ENCODE measurements at places on chromosomes 12 and 14.
A peak's percentile ranks its signal among the peaks of the same experiment; 100 is the strongest.

DNA sequence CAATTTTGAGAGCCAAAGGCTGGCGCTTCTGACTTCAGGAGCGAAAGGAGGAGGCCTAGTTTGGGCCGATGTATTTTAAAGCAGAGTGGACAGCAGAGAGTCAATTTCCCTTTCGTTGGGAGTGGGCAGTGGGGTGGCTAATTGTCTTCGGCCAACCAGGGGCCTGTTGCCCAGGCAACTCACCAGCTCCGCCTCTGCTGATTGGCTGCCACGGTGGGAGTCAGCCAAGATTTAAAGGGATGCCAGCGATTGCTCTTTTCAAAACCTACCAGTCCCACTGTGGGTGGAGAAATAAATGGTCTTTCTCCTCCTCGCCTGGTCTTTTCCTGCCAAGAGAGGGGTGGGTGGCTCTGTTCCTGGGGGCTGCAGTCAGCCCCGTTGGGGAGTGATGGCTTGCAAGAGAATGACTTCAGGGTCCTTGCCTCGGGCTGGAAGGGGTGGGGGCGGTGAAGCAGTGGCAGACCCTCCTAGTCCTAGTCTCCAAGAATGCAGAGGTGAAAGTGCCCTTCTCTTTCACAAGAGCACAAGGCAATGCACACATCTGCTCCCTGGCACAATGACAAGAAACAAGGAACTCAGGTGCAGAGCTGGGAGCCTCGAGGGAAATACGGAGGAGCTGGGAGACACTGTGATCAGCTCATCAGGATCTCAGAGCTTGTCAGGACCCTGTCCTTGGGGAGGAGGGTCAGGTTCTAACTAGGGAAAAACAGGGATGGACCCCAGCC is 37.7 kb downstream of the RASAL1 start:
- DNase-seq = no peak

DNA sequence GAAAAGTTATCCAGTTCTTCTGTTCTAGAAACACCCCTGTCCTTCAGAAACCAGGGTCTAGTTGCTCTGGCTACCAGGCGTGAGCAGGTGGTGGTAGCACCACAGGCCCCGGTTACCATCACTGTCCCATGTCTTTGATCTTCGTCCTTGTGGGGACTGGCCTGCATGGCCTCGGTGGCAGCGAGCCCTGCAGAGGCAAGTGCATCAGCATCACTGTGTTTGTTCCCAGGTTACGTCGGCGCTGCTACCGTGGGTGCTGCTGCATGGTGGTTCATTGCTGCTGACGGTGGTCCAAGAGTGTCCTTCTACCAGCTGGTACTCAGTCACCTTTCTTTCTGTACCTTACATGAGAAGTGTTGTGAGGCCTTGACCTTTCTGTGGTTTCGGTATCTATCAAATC is 58.9 kb downstream of the ANAPC7 start:
- no peak for DNase-seq

DNA sequence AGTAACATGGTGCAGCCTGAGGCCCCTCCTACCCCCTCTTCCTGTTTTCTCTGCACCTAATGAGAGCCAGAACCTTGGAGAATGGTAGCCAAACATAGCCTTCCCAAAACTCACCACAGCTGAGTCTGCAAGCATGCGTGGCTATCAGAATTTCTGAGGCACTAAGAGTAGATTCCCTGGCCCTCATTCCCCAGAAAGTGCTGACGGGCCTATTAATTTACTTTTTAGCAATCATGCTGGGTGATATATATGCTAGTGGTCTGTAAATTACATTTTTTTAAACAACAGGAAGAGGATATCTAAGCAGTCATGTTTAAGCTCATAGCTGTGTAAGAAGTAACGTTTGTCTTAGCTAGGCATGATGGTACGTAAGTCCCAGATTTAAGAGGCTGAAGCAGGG is 30.4 kb downstream of the KANSL2 start:
- DNase-seq = no peak

DNA sequence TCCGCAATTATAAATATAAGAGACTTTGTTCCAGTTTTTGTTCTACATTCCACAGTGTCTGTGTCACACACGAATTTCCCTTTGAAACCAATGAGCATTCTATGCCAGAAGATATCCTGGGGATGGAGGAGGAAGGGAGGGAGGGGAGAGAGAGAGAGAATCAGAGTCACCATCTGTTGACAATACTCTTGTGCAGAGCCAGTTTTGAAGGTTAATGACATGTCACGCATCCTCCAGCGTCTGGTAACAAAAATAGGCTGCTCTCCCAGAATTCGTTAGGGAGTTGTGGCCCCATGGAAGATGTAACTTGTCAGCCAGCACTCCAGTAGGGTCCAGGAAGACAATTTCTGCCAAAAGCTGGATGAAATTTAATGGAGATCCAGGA is 213.5 kb upstream of the KRR1 start:
- peak; percentile 96 for DNase-seq

DNA sequence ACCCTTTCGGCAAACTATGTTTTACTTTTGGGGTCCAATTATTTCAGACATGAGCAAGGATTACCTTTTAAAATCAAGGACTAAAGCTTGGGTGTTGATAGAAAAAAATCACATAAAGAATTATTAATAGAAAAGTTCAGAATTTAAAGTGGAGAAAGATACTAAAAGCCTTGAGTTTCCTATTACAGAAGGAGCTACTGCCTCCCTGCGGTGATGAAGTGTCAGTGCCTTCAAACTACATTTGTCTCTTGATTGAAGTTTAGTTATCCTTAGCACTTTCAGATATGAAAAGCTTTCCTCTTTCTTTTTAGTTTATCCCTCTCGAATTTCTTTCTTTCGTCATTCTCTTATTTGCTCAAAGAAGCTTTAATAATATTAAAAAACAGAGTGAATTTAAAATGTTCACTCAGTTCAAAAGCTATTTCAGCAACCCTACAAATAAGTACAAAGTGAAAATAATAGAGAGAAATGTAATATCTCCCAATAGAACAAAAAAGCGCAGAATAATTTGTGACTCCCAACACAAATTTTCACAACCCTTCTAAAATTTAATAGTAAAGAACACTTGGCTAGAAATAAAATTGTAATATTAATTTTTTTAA is 87.6 kb downstream of the SEC23A start:
- peak; percentile 21 for DNase-seq

- DNase-seq = no peak
These were observed 17.3 kb upstream of the TIGAR start for GRCh38 chr12:4303750-4304149.
